SK-N-DZ (cell line): ENCODE measurements at places on chromosomes 1 and 21.

DNA sequence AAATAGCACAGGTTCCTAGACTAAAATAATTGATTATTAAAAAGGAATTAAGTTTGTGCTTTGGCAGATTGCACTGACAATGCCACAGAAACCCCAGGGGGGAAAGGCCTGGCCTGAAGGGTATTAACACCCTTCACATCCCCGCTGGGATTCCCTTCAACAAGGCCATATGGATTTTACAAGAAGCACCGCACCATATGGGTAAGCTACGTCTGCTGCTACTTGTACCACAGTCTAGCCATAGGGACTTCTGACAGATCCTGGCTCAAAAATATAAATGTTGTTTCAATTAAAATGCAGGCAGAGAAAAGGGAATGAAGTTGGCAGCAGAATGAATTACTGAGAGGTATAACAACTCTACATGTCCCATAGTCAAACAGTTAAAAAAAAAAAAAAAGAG is 101.0 kb downstream of the DENND1B start:
- no peak for DNase-seq

DNA sequence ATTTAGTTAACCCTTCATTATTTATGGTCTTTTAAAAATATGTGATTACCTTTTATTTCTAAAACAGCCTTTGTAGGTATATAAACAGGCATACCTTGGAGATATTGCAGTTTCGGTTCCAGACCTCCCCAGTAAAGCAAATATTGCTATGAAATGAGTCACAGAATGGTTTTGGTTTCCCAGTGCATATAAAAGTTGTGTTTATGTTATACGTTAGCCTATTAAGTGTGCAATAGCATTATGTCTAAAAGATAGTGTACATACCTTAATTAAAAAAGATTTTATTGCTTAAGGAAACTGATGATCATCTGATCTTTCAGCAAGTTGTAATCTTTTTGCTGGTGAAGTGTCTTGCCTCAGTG is 44.1 kb downstream of the XCL2 start:
- DNase-seq: no peak

DNA sequence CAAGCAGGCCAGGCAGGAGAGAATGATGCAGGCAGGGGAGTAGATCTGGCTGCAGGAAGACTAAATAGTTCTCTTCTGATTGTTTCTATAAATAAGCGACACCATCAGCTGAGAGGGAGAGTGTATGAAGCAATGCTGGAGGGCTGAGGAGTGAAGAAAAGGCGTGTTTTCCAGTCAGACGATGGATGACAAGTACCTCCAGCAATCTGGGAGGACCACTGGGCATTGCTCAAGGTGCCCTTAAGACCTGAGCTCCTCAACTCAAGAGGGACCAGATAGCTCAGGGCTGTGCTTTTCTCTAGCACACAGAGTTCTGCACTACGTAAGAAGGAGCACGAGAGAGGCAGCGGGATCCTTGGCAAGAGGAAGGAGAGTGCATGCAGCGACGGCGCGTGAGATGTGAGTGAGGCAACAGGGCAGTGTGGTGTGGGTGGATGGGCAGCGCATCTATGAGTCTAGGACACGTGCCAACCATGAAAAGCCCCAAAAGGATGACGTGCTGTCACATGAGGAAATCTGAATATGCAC is 36.0 kb downstream of the PABPC4 start:
- DNase-seq: no peak

DNA sequence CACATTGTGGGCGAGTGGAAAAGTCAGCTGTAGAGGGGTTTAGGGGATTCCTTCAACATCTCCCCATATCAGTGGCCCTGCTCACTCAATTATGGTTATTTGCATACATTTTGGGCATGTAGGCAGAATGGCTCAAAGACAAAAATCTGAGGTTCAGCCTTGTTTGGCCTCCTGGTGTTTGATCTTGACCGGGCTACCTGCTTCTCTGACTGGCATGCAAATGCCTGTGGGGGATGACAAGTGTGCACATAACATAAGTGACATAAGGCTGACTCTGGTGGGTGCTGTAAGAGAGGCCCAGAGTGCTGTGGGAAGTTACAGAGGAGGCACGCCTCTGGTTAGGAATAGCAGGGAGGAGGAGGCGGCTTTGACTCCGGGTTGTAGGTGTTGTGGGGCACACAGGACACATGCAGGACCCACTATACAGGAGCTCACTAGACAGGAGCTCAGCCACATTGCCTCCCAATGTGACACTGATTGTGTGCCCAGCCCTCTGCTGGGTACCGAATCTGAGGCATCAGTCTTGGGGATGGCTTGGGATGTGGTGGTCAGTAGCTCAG is 29.4 kb upstream of the IL19 start:
- no peak for DNase-seq

DNA sequence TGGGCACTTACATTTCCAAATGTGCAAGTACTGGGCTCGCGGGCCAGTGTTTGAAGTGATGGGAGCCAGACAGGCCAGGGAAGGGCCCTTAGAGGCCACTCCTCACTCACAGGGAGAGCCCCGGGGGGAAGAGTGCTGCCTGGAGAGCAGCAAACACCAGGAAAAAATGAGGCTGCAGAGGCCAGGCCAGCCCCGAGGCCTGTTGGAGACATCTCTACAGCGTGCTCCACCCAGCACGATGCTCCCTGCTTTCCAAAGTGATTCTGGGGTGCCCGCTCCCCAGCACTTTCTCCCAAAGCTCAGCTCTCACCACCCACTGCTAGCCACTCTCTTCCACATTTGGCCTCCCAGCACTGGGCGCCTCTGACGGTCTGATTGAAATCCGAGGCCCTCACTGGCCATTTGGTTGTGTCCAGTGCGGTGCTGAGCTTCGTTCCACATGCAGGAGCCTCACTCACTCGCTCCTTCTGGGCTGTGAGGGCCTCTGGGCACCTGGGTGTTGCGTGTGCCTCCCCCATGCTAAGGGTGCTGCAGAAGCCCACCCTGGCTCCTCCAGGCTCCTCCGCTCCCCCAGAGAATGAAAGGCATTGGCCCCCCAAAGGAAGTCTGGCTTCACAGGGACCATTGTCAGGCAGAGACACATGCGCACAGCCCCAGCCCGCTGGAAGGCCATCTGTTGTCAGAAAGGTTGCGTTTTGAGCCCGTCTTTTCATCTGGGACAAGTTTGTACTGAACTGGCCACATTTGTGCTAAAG is 385.4 kb upstream of the VAMP3 start:
- DNase-seq: no peak

DNA sequence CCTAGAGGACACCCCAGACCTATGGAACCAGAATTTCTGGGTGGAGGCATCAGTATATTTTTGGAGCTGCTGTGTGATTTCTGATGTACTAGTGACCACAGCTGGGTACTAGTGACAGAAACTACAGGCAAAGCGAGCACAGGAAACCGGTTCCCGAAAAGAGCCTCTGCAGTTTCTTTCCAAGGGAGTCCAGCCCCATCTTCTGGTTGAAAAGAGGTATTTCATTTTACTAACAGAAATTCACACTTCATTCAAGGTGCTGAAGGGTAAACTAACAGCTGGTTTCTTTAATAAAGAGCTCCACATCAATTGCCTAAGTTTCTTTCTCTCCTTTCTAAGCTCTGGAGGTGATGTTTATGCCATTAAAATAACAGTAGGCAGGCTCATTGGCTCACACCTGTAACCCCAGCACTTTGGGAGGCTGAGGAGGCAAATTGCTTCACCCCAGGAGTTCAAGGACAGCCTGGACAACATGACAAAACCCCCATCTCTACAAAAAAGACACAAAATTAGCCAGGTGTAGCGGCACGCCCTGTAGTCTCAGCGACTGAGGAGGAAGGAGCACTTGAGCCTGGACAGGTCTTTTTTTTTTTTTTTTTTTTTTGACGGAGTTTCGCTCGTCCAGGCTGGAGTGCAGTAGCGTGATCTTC is 22.0 kb downstream of the THAP3 start:
- DNase-seq: no peak

- DNase-seq: no peak
These were observed 151.7 kb upstream of the HMGB4 start for GRCh38 chr1:33712186-33712585.

DNA sequence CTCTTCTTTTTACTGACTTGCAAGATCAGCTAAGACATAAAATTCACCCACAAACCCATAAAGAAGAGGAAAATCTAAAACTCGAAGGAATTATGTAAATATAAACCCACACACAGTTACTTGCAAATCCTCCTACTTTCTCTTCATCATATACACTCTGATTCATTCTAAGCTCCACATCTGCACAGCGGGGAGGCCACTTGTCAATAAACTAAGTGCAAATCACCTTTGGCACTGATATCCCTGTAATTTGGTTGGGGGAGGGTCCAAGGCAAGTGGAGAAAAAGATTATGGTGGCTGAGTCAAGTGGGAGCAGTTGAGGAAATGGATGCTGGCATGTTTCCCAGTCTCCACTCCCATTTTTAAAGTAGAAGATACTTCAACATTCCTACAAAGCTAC is 596.5 kb downstream of the MATN1 start:
- no peak for DNase-seq

GRCh38 chr1:164771619-164772361 is 212.8 kb downstream of the PBX1 start:
- no peak for DNase-seq

DNA sequence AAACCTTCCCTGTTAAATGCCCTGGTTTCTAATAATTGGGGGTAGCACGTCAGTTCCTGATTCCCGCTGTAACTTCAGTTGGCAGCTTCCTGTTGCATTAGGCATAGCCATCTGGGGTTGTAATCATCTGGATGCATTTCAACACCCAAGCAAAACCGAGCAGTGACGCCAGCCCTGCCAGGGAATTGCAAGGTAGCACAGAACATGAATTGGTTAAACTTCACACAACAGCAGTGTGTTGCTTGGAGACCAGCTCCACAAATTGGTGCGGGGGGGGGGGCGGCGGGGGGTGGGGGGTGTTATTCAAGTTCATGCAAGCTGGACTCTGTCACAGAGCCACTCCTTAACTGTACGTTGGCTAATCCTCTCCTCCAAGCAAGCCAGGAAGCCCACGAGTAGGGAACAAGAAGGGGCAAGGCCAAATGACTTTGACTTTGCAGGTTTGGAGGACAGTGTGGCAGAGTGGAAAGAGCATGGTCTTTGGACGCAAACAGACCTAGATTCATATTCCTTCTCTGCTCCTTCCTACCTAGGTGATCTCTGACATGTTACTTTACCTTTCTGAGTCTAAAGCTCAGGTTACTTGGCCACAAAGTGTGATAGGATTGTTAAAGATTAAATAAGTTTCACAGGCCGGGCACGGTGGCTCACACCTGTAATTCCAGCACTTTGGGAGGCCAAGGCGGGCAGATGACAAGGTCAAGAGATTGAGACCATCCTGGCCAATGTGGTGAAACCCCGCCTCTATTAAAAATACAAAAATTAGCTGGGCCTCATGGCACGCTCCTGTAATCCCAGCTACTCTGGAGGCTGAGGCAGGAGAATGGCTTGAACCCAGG is 4.7 kb downstream of the LAX1 start:
- DNase-seq: no peak

- no peak for DNase-seq
These were observed 520 bp downstream of the PLEKHN1 start for GRCh38 chr1:966704-967300.

DNA sequence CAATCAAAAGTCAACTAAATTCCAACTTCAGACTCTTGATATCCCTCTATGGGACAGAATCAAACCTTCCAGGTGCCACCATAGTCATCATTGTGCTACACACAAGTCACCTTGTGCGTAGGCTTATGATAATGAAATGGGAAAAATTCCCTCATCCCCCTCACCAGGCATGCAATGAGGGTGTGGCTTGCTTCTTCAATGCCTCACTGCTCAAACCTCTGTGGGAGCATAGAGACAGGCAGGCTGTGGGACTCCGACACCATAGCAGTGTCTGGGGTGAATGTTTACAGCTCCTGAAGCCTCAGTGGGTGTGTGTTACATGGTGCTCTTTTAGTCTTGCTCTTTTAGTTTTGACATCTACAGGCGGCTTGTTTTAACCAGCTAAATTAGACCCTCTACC is 42.4 kb downstream of the ZNF697 start:
- DNase-seq: no peak

GRCh38 chr1:8848663-8849386 is 29.7 kb downstream of the ENO1 start:
- DNase-seq: peak; percentile 79

- DNase-seq: no peak
These were observed 4.0 kb upstream of the MRPL24 start for GRCh38 chr1:156744786-156745419.

- no peak for DNase-seq
These were observed 112.8 kb downstream of the RIPK4 start for GRCh38 chr21:41653954-41654491.

- DNase-seq: no peak
These were observed 47.7 kb upstream of the USP24 start for GRCh38 chr1:55262822-55263221.

DNA sequence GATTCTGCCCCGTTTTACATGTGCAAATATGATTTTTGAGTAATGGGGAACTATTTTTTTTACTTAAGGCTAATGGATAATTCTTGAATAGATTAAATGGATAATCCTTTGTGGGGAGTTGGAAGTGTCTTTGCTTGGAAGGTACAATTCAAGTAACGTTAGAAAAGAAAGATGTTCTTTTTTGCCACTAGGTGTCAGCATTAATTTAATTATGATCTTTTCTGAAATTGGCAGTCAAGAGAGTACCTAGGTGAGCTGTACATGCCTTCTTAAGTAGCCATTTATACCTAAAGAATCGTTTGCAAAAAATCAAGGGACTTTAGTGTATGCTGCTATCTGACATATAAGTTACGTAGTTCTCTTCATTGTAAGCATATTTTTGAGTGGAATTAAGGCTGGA is 2.2 kb downstream of the FBXO28 start:
- peak; percentile 40 for DNase-seq

- no peak for DNase-seq
These were observed 40.9 kb downstream of the KCNK1 start for GRCh38 chr1:233654658-233655280.

DNA sequence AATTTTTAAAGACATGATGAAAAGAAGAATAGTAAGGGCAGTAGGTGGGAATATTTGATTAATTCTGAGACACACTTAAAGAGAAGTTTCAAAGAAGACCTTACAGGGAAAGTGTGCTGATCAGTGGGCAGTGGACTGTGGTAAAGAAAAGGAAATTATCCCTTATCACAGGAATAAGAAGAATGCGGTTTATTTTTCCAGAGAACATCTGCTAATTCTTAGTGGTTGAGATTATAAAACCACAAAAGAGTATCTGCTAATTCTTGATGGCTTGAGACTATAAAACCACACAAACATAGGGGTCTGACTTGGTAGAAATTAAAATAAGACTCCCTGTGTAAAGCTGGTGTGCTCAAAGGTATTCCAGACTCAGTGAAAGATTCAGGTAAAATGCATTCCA is 60.0 kb upstream of the KCTD3 start:
- no peak for DNase-seq
